ENCODE measurements at places on chromosomes 1 and 21.

- no peak for DNase-seq
Measured at GRCh38 chr21:45709173-45709572, 65.6 kb downstream of the PCBP3 start.

- no peak for DNase-seq
Measured at GRCh38 chr1:242017580-242018233, 18.8 kb upstream of the MAP1LC3C start.

DNA sequence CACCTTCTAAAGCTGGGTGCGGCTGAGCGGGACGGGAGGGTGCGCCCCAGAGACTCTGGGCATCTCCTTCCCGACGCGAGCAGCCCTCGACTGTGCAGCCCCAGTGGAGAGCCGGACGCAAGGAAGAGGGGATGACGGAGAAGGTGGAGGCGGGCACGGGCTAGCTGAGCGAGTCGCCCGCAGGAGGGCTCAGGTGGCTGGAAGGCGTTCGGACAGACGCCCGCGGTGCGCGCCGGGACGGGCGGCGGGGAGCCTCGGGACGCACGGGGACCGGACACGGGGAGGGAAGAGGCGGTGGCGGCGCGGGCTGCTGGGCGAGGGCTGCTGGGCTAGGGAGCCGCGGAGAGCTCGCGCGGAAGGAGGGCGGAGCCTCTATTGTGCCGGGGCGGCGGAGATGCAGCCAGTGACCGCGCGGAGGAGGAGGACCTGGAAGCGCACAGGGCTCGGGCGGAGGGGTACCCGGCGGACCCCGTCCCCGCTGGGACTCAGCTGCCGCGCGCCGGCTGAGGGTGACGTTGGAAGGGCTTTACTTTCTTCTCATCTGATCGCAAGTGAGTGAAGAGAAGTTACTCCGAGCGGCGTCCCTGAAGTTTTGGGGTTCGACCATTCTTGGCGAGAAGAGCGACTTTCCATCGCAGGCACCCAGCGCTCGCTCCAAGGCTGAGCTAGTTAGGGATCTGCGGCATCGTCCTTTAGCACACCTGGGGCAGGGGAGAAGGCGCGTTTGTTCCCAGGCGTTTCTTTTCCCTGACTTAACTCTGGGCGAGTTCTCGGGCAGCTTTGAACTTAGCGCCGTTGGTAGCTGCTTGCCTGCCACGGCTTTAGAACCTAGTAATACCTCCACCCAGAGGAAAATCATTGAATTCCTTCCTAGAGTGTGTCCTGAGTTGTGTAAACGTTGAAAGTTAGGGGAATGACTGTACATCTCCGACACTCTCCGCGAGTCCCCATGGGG lies at the start of gene OLFML2B:
TSS of gene OLFML2B (minus strand) at position 323 of the 955 bp plus-strand sequence. CDS start 439 bp downstream, outside the sequence.
- DNase-seq, result peak; percentile 91

GRCh38 chr1:56080123-56080522 lies 499.2 kb downstream of the PLPP3 start:
- no peak for DNase-seq

DNA sequence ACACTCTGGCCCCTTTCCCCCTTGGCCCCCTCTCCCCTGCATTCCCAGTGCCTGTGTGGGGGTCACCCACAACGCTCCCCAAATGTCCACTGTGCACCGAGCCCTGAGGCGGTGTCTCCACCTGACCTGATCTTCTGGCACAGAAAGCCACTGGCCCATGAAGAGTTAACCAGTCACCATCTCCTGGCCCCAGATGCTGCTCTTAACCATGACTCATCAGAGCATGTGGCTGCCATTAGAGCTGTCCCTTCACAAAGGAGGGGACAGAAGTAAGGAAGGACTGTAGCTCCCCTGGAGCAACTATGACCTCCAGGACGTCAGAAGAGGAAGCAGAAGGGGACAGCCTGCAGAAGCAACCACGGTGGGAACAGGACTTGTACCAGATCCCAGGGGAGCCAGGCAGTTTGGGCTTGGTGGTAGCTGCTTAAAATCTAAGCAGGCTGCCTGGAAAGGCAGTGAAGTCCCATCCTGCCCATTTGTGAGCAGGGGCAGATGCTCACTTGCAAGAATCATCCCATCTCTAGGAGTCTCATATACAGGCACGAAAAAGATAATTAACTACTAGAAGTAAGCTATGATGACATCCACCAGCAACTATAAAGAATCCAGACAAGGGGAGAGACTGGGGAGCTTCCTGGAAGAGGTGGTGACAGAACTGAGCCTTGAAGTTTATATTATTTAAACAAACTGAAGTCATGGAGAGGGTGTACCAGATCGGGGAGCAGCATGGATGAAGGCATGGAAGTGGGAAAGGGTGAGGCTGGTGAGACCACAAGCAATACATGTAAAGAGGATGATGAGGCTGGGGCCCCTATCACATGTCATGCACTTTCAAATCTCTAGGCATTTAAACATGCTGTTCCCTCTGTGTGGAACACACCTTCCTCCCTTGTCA lies 1.1 kb upstream of the TTC39A start:
- DNase-seq, result no peak

GRCh38 chr1:42780176-42780575 lies 4.6 kb upstream of the TMEM269 start:
- DNase-seq, result no peak

DNA sequence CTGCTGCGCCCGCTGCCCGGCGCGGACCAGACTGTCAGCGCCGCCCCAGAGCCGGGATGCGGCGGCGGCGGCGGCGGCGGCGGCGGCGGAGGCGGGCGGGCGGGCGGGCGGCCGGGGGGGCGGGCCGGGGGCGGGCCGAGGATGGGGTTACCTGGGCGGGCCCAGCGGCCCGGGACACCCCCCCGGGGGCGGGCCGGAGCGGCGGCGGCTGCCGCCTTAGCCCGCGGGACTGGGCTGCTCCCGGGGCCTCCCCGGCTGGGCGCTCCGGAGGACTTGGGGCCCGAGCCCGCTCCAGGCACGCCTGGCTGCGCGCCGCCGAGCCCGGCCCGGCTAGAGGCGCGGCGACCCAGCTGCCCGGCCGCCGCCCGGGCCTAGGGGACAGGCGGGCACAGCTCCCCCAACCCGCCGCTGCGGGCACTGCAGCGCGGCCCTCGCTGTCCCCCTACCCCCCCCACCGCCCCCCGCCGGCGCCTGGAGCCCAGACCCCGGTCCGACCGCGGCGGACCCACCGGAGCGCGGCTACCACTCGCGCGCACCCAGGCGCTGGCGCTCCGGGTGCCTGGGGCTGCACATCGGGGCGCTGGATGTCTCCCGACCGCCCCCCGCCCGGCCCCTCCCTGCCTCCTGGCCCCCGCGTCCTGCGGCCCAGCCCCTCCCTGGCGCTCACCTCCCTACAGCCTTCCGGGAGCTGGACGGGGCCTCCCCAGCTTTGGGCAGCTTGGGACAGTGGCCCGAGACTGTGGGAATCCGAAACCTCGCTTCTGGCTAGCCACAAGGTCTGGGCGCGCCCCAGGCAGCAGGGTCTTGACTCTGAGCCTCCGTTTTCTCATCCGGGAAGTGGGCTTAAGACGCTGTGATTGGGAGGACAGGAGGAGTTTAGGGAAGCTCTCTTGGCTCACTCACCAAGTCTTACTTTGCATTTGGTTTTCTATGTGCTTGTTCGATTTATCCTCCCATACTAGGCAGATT lies at the start of gene WNT4:
TSS of gene WNT4 (minus strand) at position 33 of the 969 bp plus-strand sequence. CDS start 175 bp downstream, outside the sequence.
- DNase-seq, result no peak

DNA sequence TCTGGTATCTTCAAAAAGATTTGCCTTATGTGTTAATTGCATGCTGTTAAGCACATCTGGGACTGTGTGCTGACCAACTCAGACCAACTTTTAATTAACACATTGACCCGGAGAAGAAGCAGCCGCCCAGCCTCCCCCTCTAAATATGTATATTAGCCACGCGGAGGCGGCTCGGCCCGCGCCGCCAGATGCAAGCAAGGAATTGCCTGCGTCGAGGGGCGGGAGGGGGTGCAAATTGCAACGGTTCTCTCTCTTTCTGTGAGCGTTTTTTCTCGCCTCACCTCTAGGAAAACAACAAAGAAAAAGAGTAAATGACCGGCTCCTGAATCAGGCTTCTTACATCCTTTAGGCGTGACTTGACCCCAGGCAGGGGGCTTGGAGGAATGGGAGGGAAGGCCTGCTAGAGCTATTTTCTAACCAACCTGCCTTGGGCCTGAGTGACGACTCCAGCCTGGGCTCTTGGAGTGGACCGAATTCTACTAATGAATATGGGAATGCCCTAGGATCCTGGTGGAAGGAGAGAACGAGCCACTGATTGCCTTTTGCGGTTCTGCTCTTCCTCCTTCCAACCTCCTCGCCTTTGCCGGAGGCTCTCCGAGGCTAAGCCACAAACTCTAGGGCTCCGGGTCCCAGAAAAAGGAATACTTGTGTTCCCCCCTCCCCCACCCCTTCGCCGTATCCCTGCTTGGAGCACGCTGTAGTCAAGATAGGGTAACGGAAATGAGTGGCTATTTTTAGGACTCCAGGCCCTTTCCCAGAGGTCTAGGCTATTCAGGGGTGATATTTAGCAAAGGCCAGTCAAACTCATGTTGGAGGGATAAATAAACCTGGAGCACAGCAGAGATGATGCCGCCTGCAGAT lies 417.0 kb upstream of the ESRRG start:
- no peak for DNase-seq

DNA sequence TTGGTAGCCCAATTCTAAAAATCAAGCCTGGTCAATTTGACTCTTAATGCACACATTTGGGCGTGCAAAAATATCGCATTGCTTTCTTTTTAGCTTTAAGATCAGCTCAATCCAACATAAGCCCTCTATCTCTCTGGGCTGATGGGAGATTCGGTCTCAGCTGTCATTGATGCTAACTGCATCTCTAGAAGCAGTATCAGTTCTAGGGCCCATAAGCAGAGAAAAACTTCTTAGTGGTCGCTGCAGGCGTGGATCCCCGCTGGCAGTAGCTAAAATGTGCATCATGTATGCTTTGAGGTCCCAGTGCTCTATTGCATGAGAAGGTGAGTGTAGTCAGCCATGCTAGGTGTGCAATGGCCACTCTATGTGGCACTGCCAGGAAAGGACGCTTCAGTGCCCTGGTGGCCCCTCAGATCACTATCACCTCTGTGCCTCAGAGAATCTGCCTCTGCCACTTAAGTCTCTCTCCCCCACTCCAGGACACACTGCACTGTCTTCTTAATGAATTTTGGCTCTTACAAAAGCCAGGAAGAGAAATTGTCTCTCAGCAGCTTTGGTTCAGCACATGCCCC lies 79.7 kb upstream of the GADD45A start:
- DNase-seq, result no peak

DNA sequence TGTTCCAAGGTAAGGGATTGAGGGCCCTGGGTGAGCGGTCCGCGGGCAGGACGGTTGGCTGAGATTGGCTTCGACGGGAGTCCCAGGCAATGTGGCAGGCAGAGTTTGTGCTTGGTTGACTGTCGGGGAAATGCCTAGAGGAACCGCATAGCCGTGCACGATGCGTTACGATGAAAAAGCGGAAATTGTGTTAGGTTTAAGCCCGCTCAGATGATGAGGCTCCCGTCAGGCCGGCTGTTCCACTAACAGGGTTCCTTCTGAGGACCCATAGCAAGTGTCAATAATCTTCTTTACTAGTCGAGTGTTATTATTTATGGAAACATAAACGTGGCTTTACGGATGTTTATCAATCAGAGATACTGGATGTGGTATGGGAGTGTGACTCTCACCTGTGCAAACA lies 117.8 kb upstream of the COL6A1 start:
- no peak for DNase-seq

GRCh38 chr1:228364068-228364705 lies 42.4 kb downstream of the TRIM11 start:
- DNase-seq, result peak; percentile 5

DNA sequence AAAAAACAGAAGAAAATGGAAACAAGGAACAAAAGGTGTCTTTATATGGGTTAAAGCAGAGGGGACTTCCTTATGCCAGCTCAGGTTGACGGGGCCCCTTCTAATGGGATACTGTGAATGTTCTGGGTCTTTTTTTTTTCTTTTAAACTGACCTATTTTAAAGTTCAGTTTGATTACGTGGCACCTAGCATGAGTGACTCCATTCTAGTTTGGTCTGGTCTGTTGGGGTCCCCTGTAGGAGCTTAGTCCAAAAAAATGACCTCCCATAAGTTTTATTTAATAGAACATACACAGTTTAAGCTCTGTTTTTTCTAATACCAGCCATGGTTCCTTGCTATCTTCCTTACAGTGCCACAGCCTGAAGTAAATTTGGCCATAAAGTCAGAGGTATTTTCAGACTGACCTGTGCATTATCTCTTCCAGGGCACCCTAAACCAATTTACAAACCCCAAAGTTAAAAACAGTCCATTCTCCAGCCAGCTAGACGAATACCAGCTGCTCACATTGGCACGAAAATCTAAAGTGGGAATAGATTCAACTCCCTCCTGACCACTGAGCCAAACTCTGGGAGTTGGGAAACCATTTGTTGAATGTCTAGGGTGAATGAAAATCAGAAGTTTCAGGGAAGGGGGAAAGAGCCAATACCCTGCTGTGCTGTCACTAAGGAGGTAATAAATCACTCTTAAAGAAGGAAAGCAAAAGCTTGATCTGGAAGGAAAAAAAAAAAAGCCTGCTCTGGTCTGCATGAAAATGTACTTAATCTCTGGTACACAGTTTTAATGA lies 42.4 kb downstream of the AKNAD1 start:
- DNase-seq, result no peak

DNA sequence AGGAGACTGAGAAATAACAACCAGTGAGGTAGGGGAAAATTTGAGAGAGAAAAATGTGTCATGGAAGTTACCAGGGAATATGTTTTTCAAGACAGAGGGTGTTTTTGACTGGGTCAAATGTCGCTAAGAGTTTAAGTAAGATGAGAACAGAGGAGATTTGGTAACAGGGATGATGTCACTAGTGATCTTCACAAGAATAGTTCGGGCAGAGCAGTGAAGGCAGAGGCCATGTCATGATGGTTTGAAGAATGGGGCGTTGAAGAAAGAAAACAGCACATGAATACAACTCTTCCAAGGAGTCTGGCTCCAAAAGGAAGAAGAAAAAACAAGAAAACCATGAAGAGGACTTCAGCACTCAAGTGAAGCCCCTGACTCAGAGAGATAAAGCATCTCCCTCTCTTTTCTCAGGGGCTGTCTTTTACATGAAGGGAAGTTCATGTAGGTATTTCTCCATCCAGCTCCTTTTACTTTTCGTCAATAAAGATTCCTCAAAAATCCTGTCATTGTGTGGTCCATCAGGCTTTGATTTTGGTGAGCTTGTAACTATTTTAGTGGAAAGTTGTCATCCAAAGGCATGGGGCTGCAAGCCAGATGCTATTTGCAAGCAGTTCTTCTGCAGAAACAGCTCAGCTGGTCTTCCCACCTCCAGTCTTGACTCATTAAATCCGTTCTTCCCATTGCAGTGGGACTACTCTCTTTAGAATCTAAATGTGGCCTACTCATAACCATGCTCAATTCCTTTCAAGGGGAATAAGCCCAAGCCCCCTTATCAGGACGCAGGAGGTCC lies 397.3 kb downstream of the LMX1A start:
- no peak for DNase-seq

DNA sequence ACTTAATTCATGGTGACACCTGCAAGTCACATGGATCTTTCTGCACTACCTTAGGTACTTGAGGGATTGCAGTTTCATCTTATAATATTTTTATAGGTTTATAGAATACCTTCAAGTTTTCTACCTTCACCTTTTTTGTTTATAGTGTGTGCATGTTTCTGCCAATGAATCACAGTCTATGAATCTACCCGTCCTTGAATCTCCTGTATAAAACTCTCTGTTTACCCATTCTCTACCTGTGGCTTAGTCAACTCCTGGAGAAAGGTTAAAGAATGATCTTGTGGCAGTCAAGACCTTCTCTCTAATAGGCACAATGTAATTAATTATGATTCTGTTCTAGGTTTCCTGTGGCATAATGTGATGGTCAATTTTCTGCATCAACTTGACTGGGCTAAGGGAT lies 3.2 kb upstream of the GSTM2 start:
- no peak for DNase-seq
